Osteocyte (in vitro differentiated cells): ENCODE measurements at places on chromosomes 6 and 20. TPM values are rescaled to one million over a fixed set of nuclear protein-coding genes. Genes with fewer than 3 reads are reported as not detected.

IP6K3 gene
- 3.0 and 4.0 TPM in 2 replicates for total RNA-seq

NKX2-4 gene
- not detected in 2 replicates for total RNA-seq

PBOV1 gene
- total RNA-seq, result not detected in 2 replicates

ZNF334 gene
- total RNA-seq, result 3.7 and 4.7 TPM in 2 replicates

LAMP5 gene
- total RNA-seq, result 0.76 and 0.86 TPM in 2 replicates

INSM1 gene
- total RNA-seq, result not detected in 2 replicates

SYNJ2 gene
- total RNA-seq, result 94.5 and 95.4 TPM in 2 replicates
